ENCODE measurements at places on chromosomes 4 and X.

DNA sequence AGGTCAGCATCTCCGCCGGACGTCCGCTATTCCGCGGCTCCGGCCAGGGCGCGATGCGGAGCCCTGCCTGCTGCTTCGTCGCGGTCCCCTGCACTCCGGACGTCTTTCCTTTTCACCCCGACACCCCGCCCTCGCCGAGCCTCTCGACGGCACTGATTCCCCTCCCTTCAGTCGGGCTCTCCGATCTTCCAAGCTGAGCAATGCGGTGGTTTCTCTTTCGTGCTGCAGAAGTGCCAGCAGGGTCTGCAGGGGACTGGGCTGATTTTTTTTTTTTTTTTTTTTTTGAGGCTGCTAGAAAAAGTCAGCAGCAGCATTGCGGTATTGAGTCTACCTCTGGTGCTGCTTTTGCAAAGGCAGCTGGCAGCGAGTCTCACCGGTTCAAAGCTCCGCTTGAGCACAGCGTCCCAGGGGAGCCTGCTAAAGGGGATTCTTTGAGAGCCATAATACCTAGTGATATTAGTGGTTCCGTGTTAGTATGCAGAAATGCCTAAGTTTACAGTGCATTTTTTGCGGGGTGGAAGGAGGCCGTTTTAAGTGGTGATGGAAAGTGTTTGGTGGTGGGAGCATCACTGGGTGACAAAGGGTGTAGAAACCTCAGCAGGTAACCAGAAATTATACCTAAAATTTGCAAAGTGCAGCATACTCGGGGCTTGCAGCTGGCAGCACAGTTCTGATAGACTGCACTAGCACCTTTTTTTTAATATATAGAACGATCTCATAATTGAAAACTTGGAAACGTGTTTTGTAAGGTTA lies 969 bp downstream of the STIM2 start:
- no peak for DNase-seq

GRCh38 chr4:143643399-143643798 lies 57.1 kb downstream of the FREM3 start:
- DNase-seq = no peak

- DNase-seq = no peak
Measured at GRCh38 chrX:74510401-74510800, 89.1 kb downstream of the SLC16A2 start.

GRCh38 chr4:52657292-52657617 lies 1.8 kb downstream of the USP46 start:
- no peak for DNase-seq

GRCh38 chr4:74156521-74156920 lies 1.4 kb upstream of the MTHFD2L start:
- DNase-seq = no peak

DNA sequence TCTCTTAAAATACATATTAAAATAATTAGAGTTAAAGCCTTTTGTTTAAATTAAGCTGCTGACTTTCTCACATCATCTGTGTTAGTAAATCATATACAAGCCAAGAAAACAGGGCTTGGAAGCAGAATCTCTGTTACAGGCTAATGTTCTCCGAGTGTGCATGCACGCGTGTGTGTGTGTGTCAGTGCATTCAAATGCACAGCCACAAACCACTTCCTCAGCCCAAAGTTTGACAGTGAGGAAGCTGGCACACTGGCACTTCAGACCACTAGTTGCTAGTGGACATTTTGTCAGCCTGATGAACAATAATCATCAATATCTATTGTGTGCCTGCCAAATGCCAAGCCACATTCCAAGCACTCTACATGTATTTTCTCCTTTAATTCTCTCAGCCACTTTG lies 5.6 kb downstream of the MAOB start:
- no peak for DNase-seq

DNA sequence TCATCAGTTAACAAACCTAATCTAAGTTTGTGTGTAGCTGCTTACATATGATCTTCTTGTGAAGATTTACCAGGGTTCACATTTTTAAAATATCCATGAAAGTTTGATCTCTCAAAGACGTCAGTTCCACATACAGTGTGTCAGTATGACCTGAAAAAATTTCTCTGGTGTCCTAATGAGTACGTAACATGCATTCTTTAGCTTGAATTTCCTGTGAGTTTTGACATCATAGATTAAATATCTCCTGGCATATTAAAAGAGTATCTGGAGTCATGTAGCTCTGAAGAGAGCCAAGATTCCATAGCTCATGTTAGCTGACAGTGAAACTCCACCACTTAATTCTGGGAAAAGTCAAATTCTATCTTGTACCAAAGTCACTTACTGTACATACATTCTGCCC lies 43.9 kb upstream of the PDLIM5 start:
- DNase-seq = no peak

GRCh38 chrX:139093201-139093600 lies 381.7 kb upstream of the FGF13 start:
- no peak for DNase-seq

- DNase-seq = no peak
Measured at GRCh38 chr4:122163767-122164166, 11.6 kb downstream of the BLTP1 start.

- DNase-seq = no peak
Measured at GRCh38 chr4:29046186-29046585, 1674.0 kb upstream of the PCDH7 start.

DNA sequence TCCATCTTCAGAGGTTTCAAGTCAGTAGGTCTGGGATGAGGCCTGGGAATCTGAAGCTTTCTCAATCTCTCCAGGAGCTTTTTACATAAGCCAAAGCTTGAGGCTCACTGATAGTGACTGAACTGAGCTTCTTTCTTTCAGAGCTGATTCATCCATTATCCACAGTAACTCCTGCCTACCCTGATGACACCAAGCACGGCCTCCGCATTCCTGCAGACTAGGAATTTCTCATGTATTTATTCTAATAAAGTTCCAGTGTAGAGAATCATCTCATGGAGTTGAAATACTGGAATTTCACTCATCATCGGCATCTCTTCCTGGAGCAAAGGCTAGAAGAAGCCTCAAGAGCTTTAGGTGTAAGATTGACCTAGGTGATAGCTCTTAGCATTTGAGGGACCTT lies 12.1 kb upstream of the DCTD start:
- no peak for DNase-seq

GRCh38 chr4:137663251-137664045 lies 131.2 kb upstream of the PCDH18 start:
- DNase-seq = no peak

DNA sequence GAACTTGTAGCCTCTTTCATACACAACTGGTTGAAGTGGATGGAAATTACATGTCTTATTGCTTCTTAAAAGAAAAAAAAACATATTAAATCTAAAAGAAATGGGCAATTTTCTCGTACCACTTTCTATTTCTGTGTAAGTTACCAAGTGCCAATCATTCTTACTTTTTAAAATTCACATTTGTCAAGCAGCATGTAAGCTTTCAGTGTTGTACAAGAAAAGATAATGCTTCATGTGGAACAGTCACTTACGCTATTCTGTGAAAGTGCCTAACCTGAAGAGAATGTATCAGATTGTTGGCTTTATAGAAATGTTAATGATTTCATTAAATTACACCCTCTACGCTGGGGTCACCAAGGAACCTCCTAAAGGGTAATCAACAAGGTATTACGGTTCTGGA lies 4.4 kb upstream of the DCTD start:
- no peak for DNase-seq

- no peak for DNase-seq
Measured at GRCh38 chr4:132526652-132527051, 622.4 kb upstream of the PCDH10 start.

DNA sequence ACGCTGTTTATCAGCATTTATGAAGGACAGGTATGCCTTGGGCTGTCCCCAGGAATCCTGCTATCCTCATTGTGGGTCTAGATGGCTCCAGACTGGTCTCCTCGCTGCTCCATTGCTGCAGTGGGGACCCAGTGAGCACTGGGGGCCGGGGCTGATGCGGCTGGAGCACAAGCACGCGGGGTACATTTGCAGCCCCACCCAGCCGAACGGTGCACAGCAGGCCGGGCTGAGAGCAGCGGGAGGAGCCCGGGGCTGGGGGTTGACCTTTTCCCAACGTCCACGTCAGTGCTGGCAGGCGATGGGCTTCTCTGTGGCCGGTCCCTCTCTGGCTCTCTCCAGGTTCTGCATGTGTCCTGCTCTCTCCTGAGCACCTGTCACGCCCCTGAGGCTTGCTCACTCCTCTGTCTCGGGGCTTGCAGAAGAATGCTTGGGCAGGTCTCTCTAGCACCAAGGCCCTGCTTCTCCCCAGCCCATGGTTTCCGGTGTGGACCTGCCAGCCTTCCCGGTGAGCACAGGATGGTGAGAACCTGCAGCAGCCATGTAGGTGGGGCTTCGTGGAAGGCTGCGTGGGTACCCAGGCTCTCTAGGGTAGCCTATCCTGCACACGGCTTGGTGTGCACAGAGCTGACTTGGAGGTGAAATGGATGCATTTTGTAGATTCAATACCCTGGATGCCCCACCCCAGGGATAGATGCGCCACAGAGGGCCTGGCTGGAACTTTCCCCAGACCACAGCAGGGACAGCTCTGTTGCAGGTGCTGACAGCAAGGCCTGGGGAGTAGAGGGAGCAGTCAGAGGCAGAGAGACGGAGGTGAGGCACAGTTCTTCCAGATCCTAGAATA lies 89.1 kb upstream of the ADRA2C start:
- no peak for DNase-seq

DNA sequence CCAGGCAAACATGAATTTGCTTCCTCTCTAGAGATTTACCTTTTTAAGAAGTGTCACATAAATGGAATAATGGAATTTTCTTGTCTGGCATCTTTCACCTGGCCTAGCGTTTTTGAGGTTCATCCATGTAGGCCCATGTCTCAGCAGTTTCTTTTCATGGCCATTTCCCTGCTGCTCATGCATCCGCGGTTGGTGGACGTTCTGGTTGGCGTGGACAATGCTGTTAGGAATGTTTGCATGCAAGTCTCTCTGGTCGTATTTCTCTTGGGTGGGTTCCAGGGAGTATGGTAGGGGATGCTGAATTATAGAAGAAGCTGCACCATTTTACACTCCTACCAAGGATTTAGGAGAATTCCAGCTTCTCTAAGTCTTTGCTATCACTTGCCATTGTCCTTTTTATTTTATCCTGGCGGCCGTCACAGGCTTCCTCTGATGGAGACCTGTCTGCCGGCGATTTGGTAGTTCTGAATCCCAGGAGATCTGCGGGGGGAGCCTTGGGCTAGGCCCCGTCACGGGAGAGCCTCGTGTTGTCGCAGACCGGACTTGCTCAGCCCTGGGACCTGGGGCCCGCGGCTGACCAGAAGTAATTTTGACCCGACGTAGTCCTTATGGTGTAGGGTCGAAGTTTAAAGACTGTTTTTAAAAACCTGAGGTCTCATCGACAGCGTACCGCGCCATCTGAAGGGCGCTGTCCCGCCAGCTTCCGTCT lies 56.9 kb upstream of the TADA2B start:
- DNase-seq = no peak

GRCh38 chr4:143025081-143025704 lies 159.5 kb upstream of the USP38 start:
- no peak for DNase-seq

- DNase-seq = no peak
Measured at GRCh38 chrX:133921764-133922389, 63.5 kb downstream of the GPC3 start.

DNA sequence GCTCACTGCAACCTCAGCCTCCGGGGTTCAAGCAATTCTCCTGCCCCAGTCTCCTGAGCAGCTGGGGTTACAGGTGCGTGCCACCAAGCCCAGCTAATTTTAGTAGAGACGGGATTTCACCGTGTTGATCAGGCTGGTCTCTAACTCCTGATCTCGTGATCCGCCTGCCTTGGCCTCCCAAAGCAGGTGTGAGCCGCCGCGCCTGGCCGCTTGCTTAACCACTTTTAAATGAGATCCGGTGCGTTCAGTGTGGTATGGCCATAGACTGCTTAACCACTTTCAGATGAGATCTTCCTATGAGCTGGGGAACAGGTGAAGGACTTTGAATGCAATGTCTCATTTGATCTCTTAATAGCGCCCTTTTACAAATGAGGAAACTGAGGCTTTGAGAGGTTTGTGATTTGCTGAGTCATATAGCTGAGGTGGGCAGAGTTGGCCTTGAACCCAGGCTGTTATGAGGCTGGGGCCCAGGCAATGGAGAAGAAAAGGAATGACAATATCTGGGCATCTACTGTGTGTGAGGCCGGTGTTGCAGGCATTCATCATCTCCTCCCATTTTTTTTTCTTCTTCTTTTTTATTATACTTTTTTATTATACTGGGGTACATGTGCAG lies 41.9 kb upstream of the NSG1 start:
- DNase-seq = no peak

GRCh38 chr4:85243857-85244256 lies 231.1 kb upstream of the ARHGAP24 start:
- DNase-seq = no peak

GRCh38 chrX:76029385-76029784 lies 143.5 kb upstream of the PBDC1 start:
- no peak for DNase-seq

Measured in epithelial cell of prostate (primary cell).